ENCODE measurements at places on chromosomes 7 and 10. TPM values are rescaled to one million over a fixed set of nuclear protein-coding genes. Genes with fewer than 3 reads are reported as not detected.

Gene LUC7L2
- total RNA-seq: 29.2 TPM

Gene HKDC1
- not detected for total RNA-seq

Gene TAC1
- total RNA-seq: not detected

Gene CDC123
- total RNA-seq: 69.4 TPM

Gene IFIT2
- total RNA-seq: 4.7 TPM

Gene ASB15
- not detected for total RNA-seq

Gene SEMA4G
- total RNA-seq: 1.4 TPM

Gene MSANTD7
- 11.1 TPM for total RNA-seq

Gene TFAM
- 20.3 TPM for total RNA-seq

Gene FAM25G
- not detected for total RNA-seq

Gene CCAR1
- 17.4 TPM for total RNA-seq

Gene LAMTOR4
- 196 TPM for total RNA-seq

Gene NEUROG3
- total RNA-seq: not detected
